ENCODE measurements at places on chromosomes 12 and 14.

DNA sequence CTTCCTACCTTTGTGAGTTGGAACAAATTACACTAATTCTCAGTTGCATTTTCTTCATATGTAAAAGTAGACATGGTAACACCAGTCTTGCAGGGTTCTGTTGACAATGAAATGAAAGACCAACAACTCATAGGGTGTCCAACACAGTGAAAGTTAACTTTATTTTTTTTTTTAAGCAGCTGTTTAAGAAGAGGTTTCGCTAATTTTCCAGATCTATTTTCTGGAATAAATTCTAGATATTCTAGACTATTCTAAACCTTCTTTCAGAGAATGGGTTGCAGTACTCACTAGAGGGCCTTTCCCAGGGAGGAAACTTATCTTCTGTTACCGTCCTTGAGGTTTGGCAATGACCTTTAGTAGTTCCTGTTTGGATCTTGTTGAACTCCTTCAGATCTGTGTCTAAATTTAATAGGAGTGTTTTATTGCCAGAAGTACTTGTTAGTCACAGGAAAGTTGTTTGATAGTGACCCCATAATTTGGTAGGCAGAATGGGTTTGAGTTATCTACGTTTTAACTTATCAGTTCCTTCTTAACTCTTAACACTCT lies 2.8 kb upstream of the ART4 start:
- no peak for DNase-seq

- DNase-seq = no peak
Observed at GRCh38 chr14:103002578-103003350, 54.6 kb downstream of the CDC42BPB start.

- no peak for DNase-seq
Observed at GRCh38 chr14:84610086-84610485, 919.9 kb upstream of the FLRT2 start.

- no peak for DNase-seq
Observed at GRCh38 chr12:32446316-32447119, 47.2 kb downstream of the FGD4 start.

DNA sequence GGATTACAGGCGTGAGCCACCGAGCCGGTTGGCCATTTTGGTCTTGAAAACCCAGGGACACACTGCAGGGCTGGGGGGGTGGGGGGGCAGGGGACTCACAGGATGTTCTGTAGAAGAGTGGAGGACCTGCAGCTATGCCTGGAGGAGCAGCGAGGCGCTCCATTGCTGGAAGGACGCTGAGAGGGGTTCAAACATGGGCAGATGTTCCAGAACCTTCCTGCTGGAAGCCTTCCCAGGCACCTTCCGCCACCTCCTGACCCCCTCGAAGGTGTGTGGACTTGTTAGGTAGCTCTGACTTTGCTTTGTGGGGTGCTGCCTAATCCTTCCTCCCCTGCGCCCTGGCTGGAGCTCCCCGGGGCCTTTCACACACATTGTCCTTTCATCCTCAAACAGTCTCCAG lies 19.6 kb upstream of the PPP1R13B start:
- no peak for DNase-seq

DNA sequence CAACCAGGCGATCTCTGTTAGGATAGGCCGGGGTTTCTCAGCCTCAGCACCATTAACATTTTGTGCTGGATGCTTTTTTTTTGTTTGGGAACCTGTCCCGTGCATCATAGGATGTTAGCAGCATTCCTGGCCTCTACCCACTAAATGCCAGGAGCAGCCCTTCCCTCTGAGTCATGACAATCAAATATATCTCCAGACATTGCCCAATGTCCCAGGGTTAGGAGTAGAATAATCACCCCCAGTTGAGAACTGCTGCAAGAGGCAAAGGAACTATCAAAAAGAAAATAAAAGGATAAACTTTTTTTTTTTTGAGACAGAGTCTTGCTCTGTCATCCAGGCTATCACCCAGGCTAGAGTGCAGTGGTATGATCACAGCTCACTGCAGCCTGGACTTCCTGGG lies 76.0 kb downstream of the ACACB start:
- DNase-seq = no peak

GRCh38 chr12:67884596-67884995 lies 104.7 kb upstream of the IFNG-AS1 start:
- no peak for DNase-seq

- DNase-seq = no peak
Observed at GRCh38 chr14:87992346-87992717, 650 bp downstream of the GALC start.

DNA sequence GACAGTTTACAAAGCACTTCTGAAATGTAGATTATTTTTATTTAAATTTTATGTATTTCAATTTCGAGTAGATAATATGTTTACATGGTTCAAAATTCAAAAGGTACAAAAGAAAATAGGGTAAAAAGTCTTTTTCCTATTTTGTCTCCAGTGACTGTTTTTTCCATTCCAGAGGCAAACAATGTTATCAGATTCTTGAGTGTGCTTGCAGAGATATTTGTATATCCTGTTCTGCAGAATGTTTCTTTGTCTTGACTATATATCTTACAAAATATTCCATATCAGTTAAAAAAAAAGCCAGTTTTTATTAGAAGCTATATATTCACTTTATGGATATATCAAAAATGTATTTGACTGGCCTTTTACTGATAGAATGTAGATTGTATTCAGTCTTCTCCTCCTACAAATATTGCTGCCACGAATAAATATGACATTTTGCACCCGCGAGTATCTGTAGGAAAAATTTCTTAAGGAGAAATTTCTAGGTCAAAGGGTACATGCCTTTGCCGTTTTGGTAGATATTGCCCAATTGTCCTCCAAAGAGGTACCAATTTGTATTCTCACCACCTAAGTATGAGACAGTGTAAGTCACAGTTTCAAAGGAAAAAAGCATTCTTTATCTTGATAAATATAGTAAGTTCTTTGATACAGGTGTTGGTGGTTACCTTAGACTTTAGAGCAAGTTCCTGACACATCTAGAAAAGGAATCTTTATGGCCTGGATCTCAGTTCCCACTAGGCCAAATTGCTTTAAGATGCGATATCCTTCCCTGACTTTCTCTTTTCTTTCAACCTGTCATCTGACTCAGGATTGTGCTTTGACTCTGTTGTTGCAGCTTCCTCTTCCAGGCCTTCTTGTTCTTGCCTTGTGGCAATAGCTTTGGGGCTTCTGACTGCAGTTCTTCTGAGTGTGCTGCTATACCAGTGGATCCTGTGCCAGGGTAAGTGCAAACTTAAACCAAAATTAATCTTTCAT lies 2.3 kb downstream of the KLRG1 start:
- DNase-seq = no peak

GRCh38 chr12:107990325-107990724 lies 138.8 kb upstream of the WSCD2 start:
- DNase-seq = peak; percentile 3

DNA sequence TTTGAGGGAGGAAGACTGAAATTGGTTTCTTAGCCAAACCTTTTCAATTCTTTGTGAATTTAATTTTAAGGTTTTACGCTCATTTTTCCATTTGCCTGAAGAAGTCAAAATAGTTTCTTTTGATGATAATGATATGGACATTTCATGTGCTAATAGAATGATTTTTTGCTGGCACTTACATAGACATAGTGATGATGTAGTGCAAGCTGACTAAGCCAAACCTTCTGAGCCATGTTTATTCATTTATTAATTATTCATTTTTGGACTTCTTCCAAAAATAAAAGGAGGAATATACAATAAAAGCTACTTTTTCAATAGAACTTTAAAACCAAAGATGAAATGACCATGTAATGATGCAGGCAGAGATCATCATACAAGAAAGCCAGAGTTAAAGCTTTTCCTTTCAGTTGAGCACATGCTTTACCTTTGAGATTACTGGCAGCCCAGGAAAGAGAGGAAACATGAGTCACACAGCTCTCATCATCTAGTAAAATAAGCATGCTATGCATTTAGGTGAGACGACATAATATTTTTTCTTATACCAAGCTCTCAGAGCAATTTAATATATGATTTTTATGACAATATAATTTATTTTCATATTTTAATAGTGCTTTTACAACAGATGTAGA lies 24.8 kb downstream of the KCNA1 start:
- no peak for DNase-seq

GRCh38 chr12:89439941-89440340 lies 84.7 kb downstream of the GALNT4 start:
- DNase-seq = no peak

DNA sequence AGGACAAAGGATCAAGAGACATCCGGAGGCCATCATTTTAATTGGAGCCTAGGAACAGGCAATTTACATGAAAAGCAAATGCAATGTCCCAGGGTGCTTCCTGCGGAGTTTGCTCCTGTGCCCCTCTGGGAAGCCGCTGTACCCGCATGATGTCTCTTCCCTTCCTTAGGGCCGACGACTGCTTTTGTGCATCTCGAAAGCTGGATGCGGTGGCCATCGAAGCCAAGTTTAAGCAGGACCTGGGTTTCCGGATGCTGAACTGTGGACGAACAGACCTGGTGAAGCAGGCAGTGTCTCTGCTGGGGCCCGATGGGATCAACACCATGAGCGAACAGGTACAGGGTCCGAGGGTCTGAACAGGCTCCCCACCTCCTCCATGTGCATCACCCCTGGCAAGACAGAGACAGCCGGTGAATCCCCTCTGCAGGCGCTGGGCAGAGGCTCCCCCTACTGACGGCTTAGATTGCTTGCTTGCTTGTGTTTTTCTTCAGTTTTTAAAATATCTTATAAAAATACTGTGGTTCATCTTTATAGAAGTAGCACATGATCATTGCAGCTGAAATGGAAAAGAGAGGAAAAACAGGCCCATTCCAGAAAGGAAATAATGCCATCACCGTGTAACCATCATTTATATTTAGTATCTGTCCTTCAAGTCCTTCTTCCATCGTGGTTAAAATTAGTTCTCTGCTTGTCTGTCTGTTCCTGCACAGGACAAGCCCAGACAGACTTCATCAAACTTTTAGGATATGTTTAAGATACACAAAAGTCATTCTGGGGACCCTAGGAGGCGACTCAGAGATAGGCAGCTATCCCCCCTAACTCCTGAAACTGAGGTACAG lies 75.4 kb upstream of the PWP1 start:
- no peak for DNase-seq

GRCh38 chr14:89921346-89921745 lies 33.2 kb downstream of the EFCAB11 start:
- DNase-seq = no peak
